ENCODE measurements at places on chromosomes 6 and 20.
A peak's percentile ranks its signal among the peaks of the same experiment; 100 is the strongest.

- no peak for DNase-seq
Observed at GRCh38 chr6:165439928-165440554, 130.6 kb upstream of the C6orf118 start.

DNA sequence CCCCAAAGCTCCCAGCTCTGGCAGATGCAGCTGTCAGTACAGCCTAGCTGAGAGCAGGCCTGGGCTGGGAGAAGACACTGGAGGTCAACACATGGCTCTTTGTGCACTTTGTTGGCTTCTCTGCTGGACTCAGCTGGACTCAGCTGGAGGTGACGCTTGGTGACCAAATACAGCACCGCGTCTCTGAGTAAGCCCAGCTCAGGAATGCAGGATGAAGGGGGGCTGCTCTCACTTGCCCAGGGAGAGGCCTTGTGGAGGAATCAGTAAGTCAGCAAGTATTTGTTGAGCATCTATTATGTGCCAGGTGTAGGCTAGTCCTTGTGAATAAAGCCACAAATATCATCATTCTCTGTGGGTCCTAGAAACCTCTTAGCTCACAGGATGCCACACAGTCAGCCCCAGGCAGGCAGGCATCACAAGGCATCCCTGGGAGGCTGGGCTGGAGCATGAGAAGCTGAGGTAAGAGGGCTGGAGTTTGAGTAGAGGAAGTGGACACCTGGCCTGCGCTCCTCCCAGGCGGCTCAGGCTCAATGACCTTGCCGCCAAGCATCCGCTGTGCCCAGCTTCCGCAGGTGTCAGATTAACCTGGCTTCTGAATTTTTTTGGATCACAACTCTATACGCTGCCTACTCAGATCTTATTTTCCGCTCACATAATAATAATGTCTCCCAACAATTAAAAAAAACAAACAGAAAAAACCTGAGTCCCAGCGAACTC lies 95.4 kb downstream of the TMEM170B start:
- no peak for DNase-seq

DNA sequence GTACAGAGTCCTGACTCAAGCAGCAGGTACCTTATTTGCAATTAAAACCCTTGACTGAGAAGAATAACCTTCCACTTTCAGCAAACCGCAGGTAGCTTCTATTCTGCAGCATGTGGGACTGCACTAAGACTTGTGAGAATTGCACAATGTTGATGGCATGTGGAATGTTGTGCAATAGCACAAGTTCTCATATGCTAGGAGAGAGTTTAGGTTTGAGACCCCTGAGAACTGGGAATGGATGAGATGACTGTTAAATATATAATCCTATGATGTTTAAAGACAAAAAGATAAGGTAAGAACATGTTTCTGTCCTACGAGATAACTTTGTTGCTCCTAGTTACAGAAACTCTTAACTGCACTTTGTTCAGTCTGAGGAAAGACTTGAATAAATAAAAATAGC lies 194.6 kb downstream of the OTOR start:
- no peak for DNase-seq

GRCh38 chr20:59579404-59580145 lies 24.8 kb upstream of the PHACTR3 start:
- no peak for DNase-seq

GRCh38 chr6:111862314-111862713 lies 10.9 kb downstream of the FYN start:
- DNase-seq, result no peak

DNA sequence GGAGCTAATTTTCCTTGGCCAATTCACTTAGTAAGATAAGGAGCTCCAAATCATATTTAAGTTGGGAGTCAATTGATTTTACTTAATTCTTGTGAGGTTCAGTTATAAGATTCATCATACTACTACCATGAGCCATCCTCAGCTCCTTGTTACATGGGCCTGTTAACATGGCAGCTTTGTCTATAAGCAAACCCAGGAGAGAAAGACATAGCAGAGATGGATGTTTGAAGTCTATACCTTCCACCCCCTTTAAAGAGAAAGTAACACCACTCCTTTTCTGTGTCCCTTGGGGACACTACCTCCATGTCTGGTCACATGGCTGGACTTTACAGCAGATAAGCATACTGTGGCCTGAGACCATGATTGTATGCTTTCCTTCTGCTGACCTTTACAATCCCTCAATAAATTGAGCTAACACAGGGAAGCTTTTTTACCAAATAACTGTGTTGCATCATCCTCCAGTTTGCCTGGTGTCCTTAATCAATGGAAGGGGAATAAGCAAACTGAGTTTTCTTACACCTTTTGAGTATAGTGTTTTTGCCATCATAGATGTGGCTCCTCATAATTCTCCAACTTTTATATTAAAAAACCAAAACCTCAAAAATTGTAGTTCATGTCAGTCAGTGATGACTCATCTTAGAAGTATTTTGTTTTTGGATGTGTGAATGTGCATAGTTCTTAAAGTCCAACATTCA lies 9.8 kb upstream of the ZNFX1 start:
- DNase-seq, result no peak

- DNase-seq, result no peak
Observed at GRCh38 chr20:17878069-17878911, 90.3 kb downstream of the SNX5 start.

- no peak for DNase-seq
Observed at GRCh38 chr6:150230832-150231524, 88.1 kb downstream of the PPP1R14C start.

- DNase-seq, result no peak
Observed at GRCh38 chr20:35560541-35560940, 18.7 kb downstream of the ERGIC3 start.

- DNase-seq, result no peak
Observed at GRCh38 chr20:60361761-60362395, 403.7 kb downstream of the CDH26 start.

GRCh38 chr20:16711661-16712258 lies 18.1 kb upstream of the SNRPB2 start:
- no peak for DNase-seq

GRCh38 chr20:48795732-48796131 lies 32.1 kb downstream of the PREX1 start:
- DNase-seq, result no peak

- no peak for DNase-seq
Observed at GRCh38 chr6:11963756-11964500, 48.2 kb upstream of the HIVEP1 start.

GRCh38 chr6:135087803-135088202 lies 33.2 kb upstream of the HBS1L start:
- peak; percentile 10 for DNase-seq

- no peak for DNase-seq
Observed at GRCh38 chr6:89146718-89147700, 1.2 kb downstream of the PM20D2 start.

- no peak for DNase-seq
Observed at GRCh38 chr6:132400883-132401617, at the start of gene MOXD1. Gene MOXD1, minus strand, starts transcription at chr6:132401475. Its CDS starts 49 bp downstream, at chr6:132401426.

DNA sequence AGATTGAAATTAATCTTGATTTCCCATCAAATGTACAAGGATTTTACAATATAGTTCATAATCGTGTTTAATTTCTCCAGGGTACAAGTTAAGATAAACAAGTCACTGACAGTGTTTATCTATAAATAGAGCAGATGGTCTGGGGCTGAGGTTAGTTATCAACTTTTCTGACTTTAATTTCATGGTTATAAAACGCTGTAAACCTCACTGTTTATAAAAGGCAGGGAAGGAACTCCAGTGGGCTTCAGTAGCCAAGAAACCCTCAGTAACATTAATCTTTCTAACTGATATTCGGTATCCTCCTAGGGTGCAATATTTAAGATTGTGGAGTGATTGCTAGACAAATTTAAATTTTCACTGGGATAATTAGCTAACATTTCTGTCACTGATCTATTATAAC lies 68.6 kb downstream of the GFRAL start:
- no peak for DNase-seq

DNA sequence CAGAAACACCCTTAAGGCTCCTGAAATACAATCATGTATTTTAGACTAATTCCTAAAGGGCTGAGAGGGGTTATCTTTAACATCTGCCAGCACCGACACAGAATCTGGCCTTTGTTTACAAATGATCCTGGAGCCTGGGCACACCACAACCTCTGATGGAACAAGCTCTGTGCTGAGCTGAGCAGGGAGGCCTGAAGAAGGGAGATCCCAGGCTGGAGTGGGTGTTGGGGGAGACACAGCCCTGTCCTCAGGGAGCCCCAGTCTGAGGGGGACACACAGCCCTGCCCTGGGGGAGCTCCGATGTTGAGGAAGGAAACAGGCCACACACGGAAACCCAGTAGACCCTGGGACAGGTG lies 130.5 kb downstream of the VEGFA start:
- no peak for DNase-seq

GRCh38 chr6:144749263-144749662 lies 464.1 kb downstream of the UTRN start:
- DNase-seq, result no peak

- DNase-seq, result no peak
Observed at GRCh38 chr20:24499472-24499871, 30.0 kb downstream of the SYNDIG1 start.

DNA sequence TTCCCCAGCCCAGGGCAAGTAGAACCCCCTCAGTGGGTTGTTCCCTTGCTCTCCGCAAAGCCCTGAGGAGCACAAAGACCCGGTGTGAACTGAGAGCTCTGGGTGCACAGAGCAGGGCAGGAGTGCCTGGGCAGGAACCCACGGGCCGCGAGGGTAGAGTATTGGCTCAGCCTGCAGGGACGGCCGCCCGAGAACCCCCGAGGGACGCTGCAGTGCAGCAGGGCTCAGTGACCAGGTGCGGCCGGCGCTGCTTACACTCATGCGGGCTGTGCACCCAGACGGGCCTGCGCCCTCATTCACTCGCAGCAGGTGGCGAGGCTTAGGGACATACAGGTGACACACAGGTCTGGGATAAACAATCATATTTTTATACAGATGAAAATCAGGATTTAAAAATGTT lies 51.9 kb upstream of the PDE10A start:
- DNase-seq, result no peak

GRCh38 chr20:40233406-40233805 lies 455.6 kb downstream of the MAFB start:
- DNase-seq, result no peak

DNA sequence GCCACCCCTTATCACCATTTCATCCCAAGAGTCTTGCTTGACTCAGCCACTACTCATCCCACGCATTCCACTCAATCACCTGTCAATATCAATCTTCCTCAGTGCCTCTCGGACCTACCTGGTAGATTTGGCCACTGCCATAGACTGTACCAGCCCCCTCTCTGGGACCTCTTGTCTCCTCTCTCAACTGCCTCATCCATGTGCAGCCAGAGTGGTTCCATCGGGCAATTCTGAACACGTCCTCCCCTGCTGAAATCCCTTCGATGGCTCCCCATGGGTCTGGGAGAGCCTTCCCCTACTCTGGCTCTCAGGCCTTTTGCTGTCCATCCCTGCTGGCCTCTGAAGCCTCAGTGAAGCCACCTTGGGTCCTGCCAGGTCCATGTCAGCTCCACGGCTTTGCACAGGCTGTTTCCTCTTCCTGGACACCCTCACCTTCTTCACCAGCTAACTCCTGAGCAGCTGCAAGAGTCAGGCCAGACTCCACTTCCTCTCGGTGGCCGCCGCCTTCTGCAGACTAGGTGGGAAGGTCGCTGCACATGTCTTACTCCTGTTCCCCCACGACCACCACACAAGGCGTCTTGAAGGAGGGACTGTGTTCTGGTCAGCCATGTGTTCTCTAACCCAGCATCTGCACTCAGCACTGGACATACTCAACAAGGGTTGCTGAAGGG lies 120.4 kb downstream of the TOX2 start:
- no peak for DNase-seq

GRCh38 chr20:20259533-20259932 lies 108.4 kb upstream of the INSM1 start:
- no peak for DNase-seq

- no peak for DNase-seq
Observed at GRCh38 chr20:29687438-29687837, 1570.0 kb upstream of the DEFB115 start.

DNA sequence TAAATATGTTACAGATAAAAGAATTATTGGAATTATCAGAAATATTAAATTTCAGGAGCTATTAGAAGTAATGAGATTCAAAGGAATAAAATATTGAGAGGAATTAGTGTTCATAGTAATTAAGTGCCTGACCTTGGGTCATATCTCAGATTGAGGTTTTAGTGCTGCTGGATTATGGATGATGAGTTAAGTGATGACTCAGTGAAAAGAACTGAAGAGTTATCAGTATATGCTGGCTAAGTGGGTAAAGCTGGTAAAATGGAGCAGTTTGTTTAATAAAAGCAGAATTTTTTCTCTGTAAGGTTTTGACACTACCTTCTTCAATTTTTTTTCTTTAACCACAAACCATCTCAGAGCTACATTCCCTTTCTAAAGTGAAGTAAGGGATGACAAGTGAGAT lies 206.7 kb downstream of the MANEA start:
- no peak for DNase-seq

DNA sequence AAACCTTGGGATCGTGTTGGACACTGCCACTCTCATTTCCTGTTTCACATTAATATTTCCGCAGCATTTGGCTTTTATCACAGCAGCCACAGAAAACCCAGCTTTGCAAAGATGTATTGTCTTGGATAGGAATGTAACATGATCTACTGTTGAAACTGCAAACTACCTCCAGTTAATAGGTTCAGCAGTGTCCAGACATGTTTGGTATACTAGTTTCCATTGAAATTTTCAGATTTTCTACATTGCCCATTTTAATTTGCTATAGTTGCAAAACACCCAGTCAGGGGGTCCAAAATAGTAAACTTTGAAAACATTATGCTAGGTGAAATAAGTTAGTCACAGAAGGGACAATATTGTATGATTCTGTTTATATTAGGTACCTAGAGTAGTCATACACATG lies 3.3 kb downstream of the ANKRD6 start:
- DNase-seq, result no peak

DNA sequence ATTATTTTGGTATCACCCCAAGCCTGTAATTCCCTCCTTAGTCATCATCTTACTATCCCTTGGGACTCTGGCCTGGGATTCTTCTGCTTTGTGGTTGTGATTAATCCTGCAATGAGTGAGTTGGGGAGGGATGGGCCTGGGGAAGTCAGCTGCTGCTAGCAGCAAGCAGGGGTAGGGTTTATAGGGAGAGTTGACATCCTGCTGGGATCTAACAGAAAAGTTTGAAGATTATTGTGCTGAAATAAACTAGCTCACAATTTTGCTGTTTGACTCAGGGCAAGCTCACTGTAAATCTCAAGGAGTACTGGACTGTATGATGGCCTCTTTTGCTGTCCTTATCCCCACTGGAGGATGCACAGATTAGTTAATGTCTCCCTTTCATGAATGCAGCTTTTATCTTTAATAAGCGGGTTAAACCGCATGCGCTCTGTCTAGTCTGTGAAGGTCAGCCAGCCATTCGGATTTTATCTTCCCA lies 83.4 kb downstream of the JARID2 start:
- DNase-seq, result no peak

GRCh38 chr6:83633149-83633548 lies 75.8 kb downstream of the SNAP91 start:
- DNase-seq, result no peak

DNA sequence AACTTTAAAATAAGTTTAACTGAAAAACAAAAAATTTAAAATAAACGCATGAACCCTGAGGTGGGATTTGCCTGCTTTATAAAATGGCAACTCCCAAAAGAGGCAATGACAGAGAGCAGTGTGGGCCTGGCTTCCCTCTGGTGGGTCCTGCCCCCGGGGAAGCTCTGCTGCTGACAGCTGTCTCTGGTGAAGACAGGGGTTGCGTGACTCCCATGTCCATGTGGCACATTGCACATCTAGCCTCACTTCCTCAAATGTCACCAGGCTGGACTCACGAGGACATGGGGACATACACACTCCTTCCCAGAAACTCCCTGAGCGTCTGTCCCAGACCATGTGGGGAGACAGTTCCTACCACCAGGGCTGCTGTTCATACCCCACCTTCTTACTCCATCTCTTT lies 66.2 kb downstream of the ABHD12 start:
- no peak for DNase-seq

- peak; percentile 2 for DNase-seq
Observed at GRCh38 chr6:13488015-13488895, 855 bp upstream of the GFOD1 start.
